ENCODE measurements at places on chromosomes 11 and 22. TPM values are rescaled to one million over a fixed set of nuclear protein-coding genes. Genes with fewer than 3 reads are reported as not detected.
A peak's percentile ranks its signal among the peaks of the same experiment; 100 is the strongest.

DNA sequence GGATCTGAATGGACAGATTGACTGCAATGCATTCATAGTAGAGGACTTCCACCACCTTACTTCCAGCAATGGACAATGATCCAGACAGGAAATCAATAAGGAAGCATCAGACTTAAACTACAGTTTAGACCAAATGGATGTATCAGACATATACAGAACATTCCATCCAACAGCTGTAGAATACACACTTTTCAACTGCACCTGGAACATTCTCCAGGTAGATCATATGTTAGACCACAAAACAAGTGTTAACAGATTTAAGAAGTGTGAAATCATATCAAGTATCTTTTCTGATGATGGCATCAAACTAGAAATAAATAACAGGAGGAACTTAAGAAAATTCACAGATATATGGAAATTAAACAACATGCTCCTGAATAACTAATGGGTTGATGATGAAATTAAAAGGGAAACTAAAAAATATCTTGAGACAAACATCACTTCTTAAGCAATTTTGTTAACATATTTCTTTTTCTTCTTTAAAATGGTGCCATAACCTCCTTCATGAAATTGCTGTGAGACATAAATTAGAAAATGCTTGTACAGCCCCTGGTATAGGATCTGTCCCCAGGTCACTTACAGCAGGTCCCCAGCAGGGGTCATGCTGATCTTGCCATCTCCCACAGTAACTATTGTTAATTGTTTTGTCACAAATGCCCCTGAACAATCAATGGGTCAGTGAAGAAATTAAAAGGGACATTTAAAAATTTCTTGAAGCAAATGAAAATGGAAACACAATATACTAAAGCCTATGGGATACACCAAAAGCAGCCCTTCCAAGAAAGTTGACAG is 100.0 kb upstream of the OR4B1 start:
- no peaks in the 10 kb centered on the region for H3K4me1 ChIP-seq
- H3K27ac ChIP-seq: no peak overlapping the region
- H3K27me3 ChIP-seq: no peaks in the 10 kb centered on the region

DNA sequence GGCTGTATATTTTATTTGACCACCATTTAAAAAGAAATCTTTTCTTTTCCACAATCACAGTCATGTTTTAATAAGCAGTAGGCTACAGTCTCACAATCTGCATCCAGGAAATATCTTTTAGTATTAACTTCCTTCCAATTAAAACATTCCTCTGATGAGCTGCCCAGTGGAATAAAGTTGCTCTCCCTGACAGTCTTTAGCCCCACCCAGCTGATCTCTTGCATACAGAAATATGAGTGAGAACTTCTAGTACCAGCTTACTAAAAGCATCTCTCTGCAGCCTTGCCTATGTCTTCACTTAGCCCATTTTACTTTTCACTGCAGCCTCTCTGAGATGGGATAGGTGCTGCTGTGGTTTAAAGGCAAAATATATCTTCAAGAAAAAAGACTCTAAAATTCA is 143.4 kb upstream of the ANO3 start:
- H3K27ac ChIP-seq: no peak overlapping the region
- no peak overlapping the region for H3K4me3 ChIP-seq
- DNase-seq: no peak

DNA sequence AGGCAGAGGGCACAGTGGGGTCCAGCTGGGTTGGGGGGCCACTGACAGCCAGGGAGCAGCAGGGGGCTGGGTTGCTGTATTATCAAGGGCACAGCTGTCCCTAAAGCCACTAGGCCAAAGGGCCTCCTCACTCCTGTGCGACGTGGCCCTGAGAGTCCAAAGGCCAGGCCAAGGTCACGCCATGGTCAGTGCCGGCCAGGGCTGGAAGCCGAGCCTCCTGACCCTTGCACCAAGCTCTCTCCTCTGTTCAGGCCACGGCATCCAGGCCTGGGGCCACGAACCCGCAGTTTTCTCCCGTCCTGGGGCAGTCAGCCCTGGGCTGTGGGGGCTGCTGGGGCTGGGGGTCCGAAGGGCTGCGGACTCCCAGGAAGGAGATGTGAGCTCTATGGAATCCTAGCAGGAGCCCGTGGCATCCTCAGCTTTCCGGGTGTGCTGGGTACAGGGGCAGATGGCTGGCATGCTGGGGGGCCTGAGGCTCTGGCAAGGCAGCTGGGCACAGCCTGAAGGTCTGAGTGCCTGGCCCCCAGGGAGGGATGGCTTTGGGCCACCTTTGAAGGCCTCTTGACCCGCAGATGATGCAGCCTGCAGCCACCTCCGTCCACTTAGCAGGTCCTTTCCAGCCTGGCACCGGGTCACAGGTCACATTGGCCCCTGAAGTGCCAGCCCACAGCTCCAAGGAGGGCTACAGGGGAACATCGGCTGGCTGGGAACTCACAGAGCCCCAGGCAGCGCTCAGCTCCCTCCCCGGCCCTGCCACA is 17.3 kb upstream of the PPARA start:
- no peak overlapping the region for H3K27ac ChIP-seq
- no peak overlapping the region for H3K4me3 ChIP-seq
- H3K27me3 ChIP-seq: no peaks in the 10 kb centered on the region

DNA sequence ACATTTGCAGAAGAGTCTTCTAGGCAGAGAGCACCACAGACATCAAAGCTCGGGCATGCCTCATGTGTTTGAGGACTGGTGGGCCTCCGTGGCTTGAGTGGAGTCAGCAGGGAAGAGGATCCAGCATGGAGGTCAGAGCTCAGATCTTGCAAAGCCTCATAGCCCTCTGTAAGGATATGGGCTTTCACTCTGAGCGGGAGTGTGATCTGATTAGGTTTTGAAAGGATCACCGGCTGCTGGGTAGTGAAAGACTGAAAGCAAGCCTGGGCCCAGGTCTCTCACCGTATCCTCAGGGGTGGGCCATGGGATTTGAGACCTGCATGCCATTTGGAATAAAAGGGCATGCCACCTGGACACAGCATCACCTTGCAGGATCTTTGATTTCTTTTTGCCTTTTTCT is 112.7 kb downstream of the TEAD1 start:
- no peak overlapping the region for H3K4me3 ChIP-seq
- no peaks in the 10 kb centered on the region for H3K27me3 ChIP-seq
- H3K36me3 ChIP-seq: peaks cover 1% of the 10 kb centered on the region

GRCh38 chr11:19970944-19971343 is 189.3 kb downstream of the DBX1 start:
- H3K4me1 ChIP-seq: peaks cover 13% of the 10 kb centered on the region
- peaks cover 2% of the 10 kb centered on the region for H3K36me3 ChIP-seq
- DNase-seq: no peak
- H3K27me3 ChIP-seq: no peaks in the 10 kb centered on the region
- H3K27ac ChIP-seq: no peak overlapping the region

DNA sequence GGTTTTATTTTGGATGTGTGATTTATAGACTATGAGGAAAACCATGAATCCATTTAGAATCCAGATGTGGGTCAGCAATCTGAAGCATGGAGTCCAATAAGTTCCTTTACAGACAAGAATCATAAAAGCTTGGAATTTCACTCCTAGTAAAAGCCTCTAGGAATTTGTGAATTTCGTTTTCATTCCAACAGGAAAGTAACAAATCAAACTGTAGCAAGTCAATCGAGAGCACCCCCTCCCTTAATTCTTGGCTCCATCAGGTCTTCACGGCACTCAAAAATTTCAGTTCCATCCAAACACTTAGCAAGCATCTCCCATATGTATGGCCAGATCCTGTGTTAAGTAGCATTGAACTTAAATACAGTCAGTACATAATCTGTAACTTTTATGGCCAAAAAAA is 143.6 kb upstream of the POU2AF2 start:
- H3K36me3 ChIP-seq: no peaks in the 10 kb centered on the region
- no peak overlapping the region for H3K4me3 ChIP-seq
- DNase-seq: no peak
- peaks cover 6% of the 10 kb centered on the region for H3K27me3 ChIP-seq

- H3K4me3 ChIP-seq: no peak overlapping the region
- no peaks in the 10 kb centered on the region for H3K36me3 ChIP-seq
- H3K27ac ChIP-seq: no peak overlapping the region
- H3K4me1 ChIP-seq: no peaks in the 10 kb centered on the region
- peaks cover 30% of the 10 kb centered on the region for H3K27me3 ChIP-seq
Observed at GRCh38 chr11:119538753-119539152, 115.8 kb upstream of the THY1 start.

GRCh38 chr11:119145551-119145950 is 3.3 kb upstream of the ABCG4 start:
- peaks cover 55% of the 10 kb centered on the region for H3K27me3 ChIP-seq
- no peak overlapping the region for H3K27ac ChIP-seq
- no peaks in the 10 kb centered on the region for H3K36me3 ChIP-seq
- H3K4me3 ChIP-seq: no peak overlapping the region

DNA sequence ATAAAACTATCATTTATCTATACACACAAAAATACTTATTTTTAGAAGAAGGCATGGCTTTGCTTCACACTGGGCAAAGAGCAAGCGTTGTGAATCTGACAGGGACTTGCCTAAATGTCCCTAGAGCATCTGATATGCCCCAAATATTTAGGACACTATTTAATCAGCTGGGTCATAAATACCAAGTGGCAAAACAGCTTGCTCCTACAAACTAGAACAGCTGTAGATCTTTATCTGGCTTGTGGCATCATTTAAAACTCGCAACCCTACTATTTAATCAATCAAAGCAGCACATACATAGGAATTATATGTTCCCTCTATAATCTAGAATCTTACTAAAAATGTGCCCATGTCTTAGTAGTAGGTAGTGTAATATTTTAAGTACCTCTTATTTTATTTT is 999.5 kb downstream of the JRKL start:
- no peak overlapping the region for H3K27ac ChIP-seq
- H3K36me3 ChIP-seq: no peaks in the 10 kb centered on the region
- DNase-seq: no peak
- H3K4me1 ChIP-seq: no peaks in the 10 kb centered on the region
- no peaks in the 10 kb centered on the region for H3K27me3 ChIP-seq
- no peak overlapping the region for H3K4me3 ChIP-seq

DNA sequence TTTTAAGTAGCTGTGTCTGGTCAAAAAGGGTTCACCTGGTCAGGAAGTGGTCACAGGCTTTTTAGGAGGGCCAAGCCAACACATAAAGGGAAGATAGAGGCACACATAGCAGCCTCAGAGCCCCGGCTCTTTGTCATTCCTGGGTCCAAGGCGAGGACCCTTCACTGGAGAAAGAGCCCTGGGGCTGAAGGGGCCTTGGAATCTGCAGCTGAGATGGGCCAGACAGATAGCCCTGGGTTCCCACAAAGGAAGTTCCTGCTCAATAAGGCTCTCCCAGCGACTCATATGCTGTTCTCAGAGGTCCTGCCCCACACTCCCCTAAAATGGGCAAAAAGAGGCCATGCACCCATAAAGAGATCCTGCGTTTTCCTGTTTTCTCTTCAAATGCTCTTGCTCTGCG is 77.7 kb downstream of the LINC01488 start:
- peaks cover 6% of the 10 kb centered on the region for H3K27me3 ChIP-seq
- no peaks in the 10 kb centered on the region for H3K36me3 ChIP-seq
- H3K4me3 ChIP-seq: no peak overlapping the region
- DNase-seq: no peak
- no peak overlapping the region for H3K27ac ChIP-seq

DNA sequence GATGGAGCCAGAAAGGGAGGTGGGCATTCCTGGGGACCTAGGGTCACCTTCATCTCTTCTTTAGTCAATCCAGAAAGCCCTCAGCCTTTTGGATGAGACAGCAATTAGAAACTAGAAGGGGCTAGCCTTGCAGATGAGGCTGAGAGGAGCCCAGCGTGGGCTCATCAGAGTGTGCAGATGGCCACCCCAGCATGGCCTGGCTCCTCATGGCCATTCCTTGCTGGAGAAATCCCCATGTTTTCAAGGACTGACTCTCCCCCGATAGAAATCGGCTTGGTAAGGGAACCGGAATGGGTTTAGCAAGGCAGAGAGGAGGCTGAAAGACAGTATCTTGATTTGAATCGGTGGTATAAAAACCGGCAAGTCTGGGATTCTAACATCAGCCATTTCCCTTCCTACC is 274.6 kb downstream of the BUD13 start:
- DNase-seq: no peak
- peaks cover 53% of the 10 kb centered on the region for H3K27me3 ChIP-seq
- no peak overlapping the region for H3K27ac ChIP-seq
- H3K4me3 ChIP-seq: no peak overlapping the region
- H3K4me1 ChIP-seq: no peaks in the 10 kb centered on the region

DNA sequence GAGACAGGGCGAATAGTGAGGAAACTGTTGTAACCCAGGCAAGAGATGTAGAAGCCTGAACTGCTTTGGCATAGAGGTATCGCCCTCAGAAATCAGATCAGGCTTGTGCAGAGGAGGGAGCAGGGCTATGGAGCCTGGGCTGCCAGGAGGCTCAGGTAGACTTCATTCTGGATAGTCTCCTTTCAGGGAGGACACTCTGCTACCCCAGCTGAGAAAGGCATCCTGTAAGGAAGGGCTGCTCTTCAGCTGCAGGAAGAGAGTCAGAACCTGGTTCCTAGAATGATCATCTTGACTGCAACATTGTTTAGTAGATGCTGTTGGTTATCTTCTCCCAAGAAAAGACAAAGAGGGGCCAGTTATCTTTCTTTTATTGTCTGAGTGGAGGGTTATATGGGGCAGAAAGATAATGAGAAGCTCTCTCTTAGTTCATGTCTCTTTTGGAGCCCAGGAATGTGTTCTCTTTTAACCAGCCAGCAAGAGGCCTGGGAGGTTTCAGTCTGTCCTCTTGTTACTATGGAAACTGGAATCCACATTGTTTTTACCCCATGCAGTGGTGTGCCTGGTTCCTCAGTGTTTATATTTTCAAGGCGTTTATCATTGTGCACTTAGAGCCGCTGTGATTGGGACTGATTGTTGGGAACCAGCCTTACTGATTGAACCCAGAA is 95.7 kb downstream of the STIM1 start:
- peak overlapping the region; percentile 2 for H3K27ac ChIP-seq
- no peaks in the 10 kb centered on the region for H3K27me3 ChIP-seq
- no peaks in the 10 kb centered on the region for H3K36me3 ChIP-seq

DNA sequence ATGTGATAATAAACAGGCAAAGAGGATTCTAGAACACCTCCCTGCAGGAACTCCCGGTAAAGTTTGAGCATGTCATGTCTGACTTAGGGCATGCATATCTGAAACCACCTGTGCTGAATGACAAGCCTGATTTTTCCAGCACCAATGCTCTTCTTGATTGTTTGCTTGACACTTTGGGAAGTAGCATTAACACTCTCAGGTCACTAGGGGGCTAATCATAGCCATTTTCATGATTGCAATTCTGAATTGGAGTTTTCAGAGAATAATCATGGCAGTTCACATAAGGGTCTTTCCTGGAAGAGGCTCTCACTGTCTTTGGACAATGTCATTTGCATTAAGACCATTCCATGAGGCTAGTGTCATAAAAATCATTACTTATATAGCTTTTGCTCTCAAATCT is 234.4 kb upstream of the MTNR1B start:
- no peak overlapping the region for H3K27ac ChIP-seq
- H3K36me3 ChIP-seq: no peaks in the 10 kb centered on the region
- DNase-seq: no peak
- peaks cover 3% of the 10 kb centered on the region for H3K4me1 ChIP-seq

The FGF3 gene
- not detected for total RNA-seq

The HNRNPUL2 gene
- 63.9 TPM for total RNA-seq
